HS-27A (cell line): ENCODE measurements at places on chromosomes 5 and 9.

DNA sequence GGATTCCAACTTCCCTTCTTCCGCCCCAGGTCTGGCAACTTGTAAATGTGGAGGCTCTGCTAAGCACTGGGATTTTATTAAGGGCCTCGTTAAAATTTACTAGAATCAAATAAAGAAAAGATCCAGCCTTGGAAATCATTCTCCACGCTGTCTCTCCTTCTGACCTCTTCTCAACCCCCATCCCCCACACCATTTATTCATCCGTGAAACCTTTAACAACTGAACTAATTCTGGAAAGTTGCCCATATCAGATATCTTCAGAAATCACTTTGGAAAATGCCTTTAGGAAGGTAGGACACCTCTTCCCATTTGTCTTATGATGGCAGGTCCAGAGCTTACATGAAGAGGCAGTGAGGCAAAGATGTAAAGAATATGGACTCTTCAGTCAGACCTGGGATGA is 288.5 kb downstream of the SLIT3 start:
- no peak for DNase-seq

DNA sequence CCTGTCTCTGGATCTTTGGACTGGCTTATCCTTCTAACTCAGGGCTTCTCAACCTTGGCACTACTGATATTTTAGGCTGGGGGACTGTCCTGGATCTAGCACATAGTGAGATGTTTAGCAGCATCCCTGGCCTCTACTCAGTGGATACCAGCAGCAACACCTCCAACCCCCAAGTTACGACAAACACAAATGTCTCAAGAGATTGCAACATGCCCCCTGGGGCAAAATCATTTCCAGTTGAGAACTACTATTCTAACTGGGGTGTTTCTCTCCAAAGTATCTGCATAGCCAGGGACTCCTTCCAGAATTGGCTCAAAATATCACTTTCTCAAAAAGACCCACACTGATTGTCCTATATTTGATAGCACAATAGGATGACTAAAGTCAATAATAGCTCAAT is 7.2 kb upstream of the TLR4 start:
- no peak for DNase-seq

DNA sequence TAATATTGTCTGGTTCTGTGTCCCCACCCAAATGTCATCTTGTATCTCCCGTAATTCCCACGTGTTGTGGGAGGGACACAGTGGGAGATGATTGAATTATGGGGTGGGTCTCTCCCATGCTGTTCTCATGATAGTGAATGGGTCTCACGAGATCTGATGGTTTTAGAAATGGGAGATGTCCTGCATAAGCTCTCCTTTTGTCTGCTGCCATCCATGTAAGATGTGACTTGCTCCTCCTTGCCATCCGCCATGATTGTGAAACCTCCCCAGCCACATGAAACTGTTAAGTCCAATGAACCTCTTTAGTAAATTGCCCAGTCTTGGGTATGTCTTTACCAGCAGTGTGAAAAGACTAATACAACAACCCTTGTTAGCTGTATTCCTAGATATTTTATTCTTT is 44.5 kb downstream of the GIN1 start:
- no peak for DNase-seq

DNA sequence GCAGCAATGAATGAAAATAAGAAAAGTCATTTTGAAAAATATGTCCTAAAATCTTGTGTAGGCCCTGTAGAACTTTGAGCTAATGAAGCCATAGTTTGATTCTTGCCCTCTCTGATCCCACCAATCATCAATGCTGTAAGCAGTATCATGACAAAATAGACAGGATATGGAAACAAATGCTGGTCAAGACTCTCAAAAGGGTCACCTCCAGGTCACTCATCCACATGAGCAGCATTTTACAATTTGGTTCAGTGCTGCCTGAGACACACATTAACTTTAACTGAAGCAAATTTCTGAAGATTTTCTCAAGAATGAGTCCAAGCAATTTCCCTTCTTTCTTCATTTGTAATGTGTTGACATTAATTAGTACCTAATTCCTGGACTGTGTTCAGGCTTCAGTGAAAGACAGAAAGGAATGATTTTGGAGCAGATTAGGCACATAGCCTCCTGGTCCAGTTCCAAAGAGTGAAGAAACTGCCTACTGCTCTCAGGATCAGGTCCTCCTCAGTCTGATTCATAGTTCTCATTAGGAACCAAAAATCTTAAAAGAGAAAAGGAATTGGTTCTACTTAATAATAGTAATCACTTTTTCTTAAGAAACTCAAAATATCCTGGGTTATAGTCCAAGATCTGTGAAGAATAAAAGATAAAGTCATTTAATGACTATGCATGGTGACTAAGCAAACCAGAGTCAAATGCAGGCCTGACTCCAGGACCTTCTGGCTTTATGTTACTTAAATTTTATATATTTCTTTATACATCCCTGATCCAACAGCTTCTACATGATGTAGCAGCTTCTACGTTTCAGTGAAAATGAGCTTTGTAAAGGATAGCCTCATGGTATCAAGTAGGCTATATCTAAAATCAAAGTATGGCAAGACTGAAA is 192.1 kb upstream of the RGMB start:
- DNase-seq, result no peak

DNA sequence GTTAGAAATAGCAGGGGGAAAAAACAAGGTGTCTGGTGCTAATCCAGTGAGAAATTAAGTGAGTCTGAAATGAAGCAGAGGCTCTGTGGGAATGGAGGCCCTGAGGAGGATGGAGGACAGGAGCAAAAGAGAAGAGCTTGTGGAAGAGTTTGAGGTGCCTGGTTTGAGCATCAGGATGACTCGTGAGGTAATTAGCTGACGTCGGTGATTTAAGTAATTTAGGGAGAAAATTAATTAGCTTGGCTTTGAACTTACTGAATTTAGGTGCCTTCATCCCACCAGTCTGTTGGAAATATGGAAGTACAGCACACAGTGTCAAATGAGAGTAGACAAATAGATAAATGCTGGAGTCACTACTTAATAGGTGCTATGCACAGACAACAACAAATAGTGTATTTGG is 103.0 kb upstream of the CDH6 start:
- DNase-seq, result no peak
